Pancreas (tissue), 10 donors: ENCODE measurements at places on chromosomes 7 and 10. TPM values are rescaled to one million over a fixed set of nuclear protein-coding genes. Genes with fewer than 3 reads are reported as not detected.

PALD1 gene
- 12.4 TPM for polyA plus RNA-seq

OR9A4 gene
- polyA plus RNA-seq: not detected

ETV1 gene
- 1.4 TPM for polyA plus RNA-seq

PNLIPRP1 gene
- 6,957 TPM for polyA plus RNA-seq

OR2A5 gene
- polyA plus RNA-seq: not detected

HILPDA gene
- 6.7 TPM for polyA plus RNA-seq

DKK1 gene
- 0.11 TPM for polyA plus RNA-seq

CFTR gene
- polyA plus RNA-seq: 247 TPM

CRYGN gene
- polyA plus RNA-seq: 0.08 TPM

GBX1 gene
- polyA plus RNA-seq: not detected

OR13A1 gene
- polyA plus RNA-seq: 0.19 TPM

CUBN gene
- polyA plus RNA-seq: 1.0 TPM

LRRC18 gene
- polyA plus RNA-seq: not detected

OLAH gene
- polyA plus RNA-seq: not detected

SKIDA1 gene
- polyA plus RNA-seq: 0.23 TPM

AKR1B15 gene
- polyA plus RNA-seq: not detected

MYOF gene
- 4.7 TPM for polyA plus RNA-seq

HOXA11 gene
- polyA plus RNA-seq: not detected

LHFPL3 gene
- polyA plus RNA-seq: not detected

SCART1 gene
- polyA plus RNA-seq: 1.2 TPM

CRHR2 gene
- polyA plus RNA-seq: 0.66 TPM

GBF1 gene
- polyA plus RNA-seq: 17.7 TPM

NPTX2 gene
- polyA plus RNA-seq: 47.7 TPM

KCNIP2 gene
- 3.0 TPM for polyA plus RNA-seq

HKDC1 gene
- polyA plus RNA-seq: 9.8 TPM

OR6B1 gene
- not detected for polyA plus RNA-seq
